ENCODE measurements at places on chromosomes 3 and 15.

GRCh38 chr15:70343961-70344621, 246.4 kb upstream of the TLE3 start:
- DNase-seq: no peak

- DNase-seq: no peak
Measured at GRCh38 chr15:32857732-32858131, 139.9 kb downstream of the GREM1 start.

GRCh38 chr3:94904156-94904674, 841.4 kb downstream of the NSUN3 start:
- no peak for DNase-seq

GRCh38 chr3:186022931-186023330, 85.1 kb upstream of the TRA2B start:
- no peak for DNase-seq

DNA sequence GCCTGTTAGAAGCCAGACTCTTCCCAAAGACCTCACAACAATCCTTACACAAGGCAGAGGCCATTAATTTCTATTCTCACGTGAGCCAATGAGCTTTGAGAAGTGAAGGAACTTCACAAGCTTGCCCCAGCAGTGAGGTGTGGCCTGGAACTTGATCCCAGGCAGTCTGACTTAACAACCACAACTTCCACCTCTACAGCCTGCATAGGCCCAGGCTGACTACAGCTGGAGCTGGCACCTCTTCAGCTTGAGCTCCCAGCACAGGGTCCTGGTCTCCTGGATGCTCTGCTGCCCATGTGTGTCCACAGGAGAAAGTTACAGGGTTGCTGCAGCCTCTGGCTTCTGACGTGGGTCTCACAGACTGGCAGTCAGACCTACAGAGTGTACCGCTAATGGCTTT, 111.0 kb downstream of the ERC2 start:
- DNase-seq: no peak

DNA sequence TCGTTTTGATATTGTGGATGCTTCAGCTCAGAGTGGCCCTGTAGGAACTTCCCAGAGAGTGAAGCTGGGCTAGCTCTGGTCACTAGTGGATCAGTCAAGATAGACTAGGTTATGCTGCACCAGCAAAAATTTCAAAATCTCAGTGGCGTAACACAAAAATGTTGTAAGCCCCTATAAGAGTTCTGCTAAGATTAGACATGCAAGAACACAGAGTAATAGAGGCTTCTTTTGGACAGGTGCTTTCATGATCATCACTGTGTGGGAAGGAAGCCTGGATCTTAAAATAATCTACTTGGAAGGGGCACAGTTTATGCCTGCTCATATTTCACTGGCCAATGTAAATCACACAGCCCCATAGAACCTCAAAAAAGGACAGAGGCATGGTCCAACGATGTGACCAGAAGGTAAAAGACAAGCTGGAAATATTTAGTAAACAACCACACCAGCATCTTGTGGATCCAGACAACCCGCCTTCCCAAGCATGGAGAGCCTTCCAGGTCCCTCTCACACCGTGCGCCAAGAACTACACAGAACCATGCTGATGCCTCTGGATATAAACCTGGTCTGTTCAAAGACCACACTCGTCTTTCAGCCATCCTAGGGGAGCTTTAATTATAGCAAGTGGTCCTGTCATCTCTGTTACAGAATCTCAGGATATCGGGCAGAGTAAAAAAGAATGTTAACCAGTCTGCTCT, 554.3 kb downstream of the EPHB1 start:
- no peak for DNase-seq

- DNase-seq: no peak
Measured at GRCh38 chr3:65593780-65594752, 444.7 kb downstream of the MAGI1 start.

DNA sequence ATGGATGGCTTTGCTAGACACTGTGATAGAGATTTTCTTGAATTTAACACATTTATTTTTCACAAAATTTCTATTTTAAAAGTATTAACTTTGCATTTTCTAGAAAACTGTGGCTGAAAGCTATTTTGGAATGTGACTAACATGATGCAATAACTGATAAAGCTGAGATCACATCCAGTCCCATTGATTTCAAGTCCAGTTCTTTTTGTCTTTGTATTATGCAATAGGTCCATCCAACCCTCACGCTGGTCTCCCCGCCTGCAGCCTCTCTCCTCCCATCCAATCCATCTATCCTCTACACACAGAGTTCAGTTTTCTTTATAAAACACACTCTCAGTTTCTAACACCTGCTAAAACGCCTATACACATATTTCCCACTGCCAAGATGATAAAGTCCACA, 178.8 kb downstream of the CNTN3 start:
- DNase-seq: no peak

DNA sequence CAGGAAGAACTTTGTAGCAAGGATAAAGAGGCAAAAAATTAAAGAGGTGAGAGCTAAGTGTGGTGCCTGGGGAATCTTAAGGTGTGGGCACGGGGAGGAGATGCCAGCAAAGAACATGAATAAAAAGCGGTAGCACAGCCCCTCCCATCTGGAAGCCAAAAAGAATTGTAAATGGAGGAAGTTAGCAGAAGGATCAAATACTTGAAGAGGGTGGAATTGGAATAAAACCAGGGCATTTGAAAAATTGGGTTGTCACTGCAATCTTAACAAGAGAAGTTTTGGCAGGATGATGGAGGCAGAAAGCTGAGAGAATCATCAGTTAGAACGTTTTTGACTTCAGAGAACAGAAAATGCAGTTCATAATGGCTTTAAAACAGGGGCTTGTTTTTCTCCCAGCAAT, 2.4 kb downstream of the CCR2 start:
- no peak for DNase-seq

- no peak for DNase-seq
Measured at GRCh38 chr15:80950291-80951078, 39.1 kb downstream of the MESD start.

DNA sequence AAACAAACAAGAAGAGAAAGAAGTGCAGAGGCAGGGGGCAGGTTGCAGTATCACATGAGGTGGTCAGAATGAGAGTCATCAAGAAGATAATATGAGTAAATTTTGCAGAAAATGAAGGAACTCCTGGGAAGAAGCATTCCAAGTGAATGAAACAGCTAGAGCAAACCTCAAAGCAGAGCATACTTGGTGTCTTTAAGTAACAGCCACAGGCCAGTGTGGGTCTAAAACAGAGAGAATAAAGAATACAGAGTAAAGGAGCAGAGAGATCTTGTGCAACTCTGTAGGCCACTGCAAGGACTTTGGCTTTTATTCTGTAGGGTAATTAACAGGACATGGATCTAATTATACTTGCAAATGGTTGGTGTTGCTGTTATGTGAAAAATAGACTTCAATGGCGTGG, 81.3 kb downstream of the STAC start:
- DNase-seq: no peak

- DNase-seq: no peak
Measured at GRCh38 chr3:38541806-38542205, 45.7 kb downstream of the EXOG start.

DNA sequence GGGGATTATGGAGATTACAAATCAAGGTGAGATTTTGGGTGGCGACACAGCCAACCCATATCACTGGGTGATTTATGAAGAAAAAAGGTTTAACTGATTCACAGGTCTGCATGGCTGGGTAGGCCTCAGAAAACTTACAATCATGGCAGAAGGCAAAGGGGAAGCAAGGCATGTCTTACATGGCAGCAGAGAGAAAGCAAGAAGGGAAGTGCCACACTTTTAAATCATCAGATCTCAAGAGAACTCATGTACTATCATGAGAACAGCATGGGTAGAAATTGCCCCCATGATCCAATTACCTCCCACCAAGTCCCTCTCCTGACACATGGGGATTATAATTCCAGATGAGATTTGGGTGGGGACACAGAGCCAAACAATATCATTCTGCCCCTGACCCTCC, 59.7 kb downstream of the DPH6 start:
- no peak for DNase-seq

DNA sequence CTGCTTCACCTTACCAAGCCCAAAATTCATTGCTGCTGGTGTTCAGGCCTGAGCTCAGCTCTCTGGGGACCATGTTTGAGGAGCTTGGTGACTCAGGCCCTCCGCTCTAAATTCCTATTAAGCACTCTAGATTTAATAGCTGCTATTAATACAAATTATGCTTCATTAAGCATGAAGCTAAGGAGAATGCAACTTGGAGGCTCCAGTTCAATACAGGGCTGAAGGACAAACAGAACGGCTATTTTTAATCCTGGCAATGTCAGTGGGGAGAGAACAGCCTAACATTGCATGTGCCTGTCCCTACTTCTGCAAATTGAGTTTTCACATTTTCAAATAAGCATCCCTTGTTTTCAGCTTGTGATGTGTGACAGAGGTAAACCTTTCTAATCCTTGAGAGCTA, 80.1 kb upstream of the TRIM42 start:
- no peak for DNase-seq

GRCh38 chr3:107861904-107862303, 228.9 kb downstream of the CD47 start:
- no peak for DNase-seq

- DNase-seq: no peak
Measured at GRCh38 chr15:64216730-64217428, 54.1 kb upstream of the PPIB start.

DNA sequence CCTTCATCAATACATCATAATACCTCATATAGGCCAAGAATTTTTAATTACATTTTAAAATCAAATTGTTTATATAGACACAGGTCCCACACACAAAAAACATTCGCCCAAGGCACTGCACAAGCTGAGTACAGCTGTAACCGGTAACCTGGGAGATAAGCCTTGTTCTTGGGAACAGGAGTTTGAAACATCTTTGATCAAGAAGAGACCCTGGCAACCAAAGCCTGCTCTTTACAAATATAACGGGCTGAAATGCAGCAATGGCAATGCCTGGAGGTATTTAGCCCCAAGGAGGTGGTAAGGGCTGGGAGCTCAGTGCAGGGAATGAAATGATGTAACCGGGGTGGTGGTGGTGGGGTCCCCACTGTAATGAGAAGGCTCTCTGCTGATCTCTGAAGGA, 7.2 kb upstream of the CORO2B start:
- DNase-seq: no peak

DNA sequence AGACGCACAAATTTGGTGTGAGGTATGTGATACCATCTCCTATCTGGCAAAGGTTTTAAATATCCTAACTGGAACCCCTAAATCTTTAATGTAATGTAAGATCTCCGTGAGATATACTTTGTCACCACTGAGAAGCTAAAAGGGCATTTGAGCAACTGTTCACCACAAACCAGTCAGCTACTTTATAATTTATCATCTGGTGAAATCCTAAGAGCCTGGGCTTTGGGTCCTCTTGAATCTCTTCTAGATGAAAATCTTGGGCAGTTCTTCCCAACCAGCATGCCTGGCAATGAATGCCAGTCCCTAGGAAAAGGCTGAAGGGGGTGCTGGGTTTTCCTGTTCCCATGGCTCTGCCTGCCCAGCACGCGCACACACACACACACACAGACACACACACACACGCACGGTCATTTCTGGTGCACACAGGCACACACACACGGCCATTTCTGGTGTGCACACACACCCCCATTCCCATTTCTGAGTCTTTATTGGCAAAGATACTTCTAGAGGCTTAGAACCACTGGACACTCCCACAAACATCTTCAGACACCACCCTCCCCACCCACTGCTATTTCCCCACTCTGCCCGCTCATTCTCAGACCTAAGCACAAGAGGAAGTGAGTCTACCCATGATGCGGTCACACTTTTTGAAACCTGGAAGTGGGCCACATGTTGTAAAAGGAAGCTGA, 72.6 kb downstream of the MYO1E start:
- peak; percentile 86 for DNase-seq

DNA sequence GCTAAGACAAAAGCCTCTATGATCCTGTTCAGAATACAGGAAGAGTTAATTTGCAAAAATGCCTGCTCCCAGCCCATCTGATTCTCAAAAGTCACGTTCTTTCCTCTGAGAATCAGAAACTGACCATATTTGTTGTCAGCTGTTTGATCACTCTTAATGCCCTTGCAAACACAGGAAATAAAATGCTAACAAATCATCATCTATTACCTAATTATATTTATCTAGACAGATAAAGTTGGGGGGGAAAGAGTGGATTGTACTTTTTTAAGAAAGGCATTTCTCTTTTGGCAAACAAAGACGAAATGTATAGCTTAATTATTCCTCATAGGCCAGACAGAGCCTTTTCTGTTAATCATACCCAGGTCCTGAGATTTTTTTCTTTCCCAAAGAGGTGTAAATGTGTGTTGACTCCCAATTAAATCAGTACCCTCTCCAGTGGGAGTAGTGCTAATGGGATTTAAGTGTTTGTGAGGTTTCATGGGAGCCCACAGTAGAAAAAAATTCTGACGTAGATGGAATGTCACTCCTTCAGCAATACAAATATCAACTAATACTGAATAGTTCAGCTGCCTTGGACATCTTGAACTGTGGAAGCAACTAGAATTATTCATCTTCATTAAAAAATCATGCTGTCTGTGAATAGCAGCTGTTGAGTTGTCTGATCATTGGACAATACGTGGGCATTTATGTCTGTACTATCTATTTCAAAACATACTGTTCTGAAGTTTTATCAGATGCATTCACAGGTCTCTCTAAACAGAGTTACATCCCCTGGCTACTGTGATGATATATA, 22.5 kb upstream of the BNIP2 start:
- no peak for DNase-seq
